ENCODE measurements at places on chromosomes 3 and 15. TPM values are rescaled to one million over a fixed set of nuclear protein-coding genes. Genes with fewer than 3 reads are reported as not detected.

DNA sequence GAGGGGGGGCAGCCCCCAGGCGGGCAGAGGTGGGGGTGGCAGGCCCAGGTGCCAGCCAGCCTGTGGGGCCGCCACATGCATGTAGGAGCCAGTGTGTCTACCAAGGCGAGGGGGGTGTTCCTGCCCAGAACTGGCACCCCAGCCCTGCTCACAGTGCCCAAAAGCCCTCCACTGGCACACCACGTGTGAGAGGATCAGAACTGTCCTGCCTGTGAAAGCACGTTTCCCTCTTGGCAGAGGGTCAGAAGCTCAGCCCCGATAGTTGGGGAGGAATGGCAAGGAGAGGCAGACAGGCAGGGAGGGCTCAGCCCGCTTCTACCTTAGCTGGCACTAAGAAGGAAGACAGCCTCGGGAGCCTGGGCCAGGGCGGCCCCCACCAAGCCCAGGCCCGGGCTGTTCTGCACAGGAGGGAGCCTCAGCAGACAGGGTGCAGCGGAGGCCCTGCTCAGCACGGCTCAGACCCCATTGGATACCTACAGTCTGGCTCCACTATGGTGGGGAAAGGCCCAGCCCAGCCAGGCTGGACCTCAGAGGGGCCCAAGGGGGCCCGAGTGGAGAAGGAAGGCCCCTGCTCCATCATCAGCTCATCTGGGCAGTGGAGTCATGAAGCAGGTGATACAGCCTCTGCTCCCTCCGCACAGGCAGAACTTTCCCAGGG, 84.8 kb upstream of the LINGO1 start:
- DNase-seq: no peak

GRCh38 chr3:94937980-94938379, 875.1 kb downstream of the NSUN3 start:
- DNase-seq: no peak

- DNase-seq: no peak
Measured at GRCh38 chr15:94298364-94298763, 67.0 kb downstream of the MCTP2 start.

Gene RCN2
- polyA plus RNA-seq: 52.6 TPM

- DNase-seq: no peak
Measured at GRCh38 chr3:82790307-82791097, 1029.1 kb upstream of the GBE1 start.

DNA sequence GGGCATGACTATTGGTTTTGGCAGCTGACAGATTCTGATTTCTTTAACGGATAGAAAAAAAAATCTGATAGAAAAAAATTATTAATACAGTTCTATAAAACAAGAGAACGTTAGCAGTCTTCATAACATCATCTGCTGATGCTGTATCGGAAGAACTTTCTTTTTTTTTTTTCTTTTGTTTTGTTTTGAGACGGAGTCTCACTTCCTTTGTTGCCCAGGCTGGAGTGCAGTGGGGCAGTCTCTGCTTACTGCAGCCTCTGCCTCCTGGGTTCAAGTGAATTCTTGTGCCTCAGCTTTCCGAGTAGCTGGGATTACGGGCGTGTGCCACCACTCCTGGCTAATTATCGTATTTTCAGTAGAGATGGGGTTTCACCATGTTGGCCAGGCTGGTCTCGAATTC, 271.2 kb upstream of the DPPA4 start:
- DNase-seq: no peak

DNA sequence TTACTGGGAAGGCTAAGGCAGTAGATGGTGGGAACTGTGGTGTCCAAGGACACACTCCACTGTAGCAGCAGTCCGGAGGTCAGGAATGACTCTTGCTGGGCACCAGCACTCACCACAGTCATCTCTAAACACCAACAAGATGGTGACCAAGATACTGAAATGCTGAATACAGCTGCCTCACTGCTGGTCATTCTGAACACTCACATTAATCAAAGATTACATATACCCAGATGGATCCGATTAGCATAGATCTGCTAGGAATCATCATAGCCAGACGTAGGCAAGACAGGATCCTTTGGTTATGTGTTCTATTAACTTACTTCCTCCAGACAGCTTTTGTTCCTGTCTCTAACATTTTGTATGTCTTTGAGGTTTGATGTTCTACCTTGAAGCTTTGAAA, 134.9 kb upstream of the BFSP2 start:
- DNase-seq: no peak

- no peak for DNase-seq
Measured at GRCh38 chr15:100667405-100668347, 65.3 kb downstream of the ASB7 start.

DNA sequence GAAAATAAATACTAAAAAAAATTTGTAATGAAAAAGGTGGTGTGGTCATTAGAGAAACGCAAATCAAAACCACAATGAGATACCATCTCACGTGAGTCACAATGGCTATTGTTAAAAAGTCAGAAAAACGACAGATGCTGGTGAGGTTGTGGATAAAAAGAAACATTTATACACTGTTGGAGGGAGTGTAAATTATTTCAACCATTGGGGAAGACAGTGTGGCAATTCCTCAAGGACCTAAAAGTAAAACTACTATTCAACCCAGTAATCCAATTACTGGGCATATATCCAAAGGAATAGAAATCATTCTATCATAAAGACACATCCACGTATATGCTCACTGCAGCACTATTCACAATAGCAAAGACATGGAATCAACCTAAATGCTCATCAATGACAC, 120.3 kb downstream of the MYO9A start:
- DNase-seq: no peak

Gene STRIT1
- polyA plus RNA-seq: not detected

- DNase-seq: no peak
Measured at GRCh38 chr15:83106994-83107840, at the start of gene TM6SF1. Gene TM6SF1, plus strand, starts transcription at chr15:83107645. Its CDS starts 36 bp downstream, at chr15:83107681.

DNA sequence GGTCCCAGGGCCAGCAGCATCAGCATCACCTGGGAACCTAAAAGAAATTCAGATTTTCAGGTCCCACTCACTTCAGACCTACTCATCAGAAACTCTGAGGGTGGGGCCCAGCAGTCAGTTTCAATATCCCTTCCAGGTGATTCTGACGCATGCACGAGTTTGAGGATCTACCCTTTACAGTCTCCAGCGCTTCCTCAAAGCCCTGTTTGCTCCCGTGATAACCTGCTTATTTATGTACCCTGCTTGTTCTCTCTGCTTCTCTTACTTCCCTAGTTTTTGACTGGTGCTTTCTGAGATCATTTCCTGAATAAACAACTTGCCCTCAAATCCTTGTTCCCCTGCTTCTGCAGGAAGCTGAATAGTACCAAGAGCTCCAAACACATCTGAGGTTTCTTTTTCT, 245.3 kb downstream of the ZNF621 start:
- no peak for DNase-seq

Gene TRAT1
- polyA plus RNA-seq: not detected

Gene COL6A6
- not detected for polyA plus RNA-seq

Gene ILDR1
- 0.06 TPM for polyA plus RNA-seq

Gene GUCA1C
- polyA plus RNA-seq: 0.26 TPM

Gene KBTBD12
- polyA plus RNA-seq: not detected

Gene TLR9
- not detected for polyA plus RNA-seq

DNA sequence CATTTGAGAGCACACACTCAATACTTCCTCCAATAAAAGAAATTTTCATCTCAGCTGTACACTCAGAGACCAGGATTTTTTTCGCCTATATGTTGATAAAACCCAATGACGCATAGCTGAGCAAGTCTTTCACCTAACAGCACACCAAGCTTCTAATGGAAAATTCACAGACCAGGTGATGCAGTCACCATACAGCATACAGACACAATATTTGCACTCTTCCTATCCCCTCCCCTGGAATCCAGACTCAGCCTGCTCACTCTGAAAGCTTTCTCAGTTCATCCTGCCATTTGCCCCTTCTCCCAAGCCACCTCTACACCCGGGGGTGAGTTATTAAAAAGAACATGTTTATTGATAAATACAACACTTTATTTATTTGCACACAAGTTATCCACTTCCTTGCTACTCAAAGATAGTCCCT, 1.7 kb downstream of the TBC1D5 start:
- no peak for DNase-seq

Gene NTRK3
- polyA plus RNA-seq: not detected

DNA sequence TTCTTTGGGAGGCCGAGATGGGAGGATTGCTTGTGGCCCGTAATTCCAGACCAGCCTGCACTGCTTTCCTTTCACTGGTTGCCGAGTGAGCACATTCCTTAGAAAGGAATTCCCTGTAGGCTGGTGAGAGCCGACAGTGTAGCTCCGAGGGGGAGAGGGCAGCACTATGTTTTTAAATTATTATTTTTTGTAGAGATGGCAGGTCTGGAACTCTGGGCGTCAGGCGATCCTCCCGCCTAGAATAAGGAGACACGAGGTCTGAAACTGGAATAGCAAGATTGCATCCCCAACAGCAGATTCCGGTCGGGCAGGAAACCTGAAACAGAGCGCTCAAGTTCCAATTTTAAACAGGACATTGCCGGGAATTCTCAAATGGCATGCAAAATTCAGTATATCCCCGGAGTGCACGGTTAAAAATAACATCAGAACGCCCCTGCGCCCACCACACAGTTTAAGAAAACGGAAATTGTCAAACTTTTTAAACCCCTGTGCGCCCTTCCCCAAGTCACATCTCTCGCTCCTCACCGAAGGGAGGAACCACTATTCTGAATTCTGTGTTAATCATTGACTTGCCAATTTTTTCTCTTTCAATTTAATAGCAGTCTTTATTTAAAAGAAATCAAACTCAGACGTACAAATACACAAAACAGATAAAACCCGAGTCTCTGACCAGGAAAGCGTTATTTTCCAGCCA, 643 bp upstream of the RNU5B-1 start:
- DNase-seq: no peak

DNA sequence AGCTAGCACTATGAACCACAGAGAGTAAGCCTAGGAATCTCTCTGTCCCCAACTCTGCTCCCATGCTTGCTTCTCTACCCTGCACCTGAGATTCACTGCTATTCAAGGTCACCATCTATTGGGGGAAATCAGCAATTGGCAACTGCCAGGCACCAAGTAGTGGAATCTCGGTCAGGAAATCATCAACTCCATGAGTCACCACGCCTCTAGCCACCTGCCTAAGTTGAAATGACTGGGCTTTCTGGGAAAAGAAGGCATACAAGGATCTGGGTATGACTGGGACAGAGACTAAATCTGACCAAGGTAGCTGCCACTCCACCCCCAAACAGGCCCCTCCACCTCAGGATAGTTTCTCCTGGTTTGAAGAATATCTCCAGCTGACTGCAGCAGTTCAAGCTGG, 464.1 kb upstream of the CBLB start:
- no peak for DNase-seq

- DNase-seq: no peak
Measured at GRCh38 chr3:104245981-104246380, 1120.7 kb upstream of the ALCAM start.

DNA sequence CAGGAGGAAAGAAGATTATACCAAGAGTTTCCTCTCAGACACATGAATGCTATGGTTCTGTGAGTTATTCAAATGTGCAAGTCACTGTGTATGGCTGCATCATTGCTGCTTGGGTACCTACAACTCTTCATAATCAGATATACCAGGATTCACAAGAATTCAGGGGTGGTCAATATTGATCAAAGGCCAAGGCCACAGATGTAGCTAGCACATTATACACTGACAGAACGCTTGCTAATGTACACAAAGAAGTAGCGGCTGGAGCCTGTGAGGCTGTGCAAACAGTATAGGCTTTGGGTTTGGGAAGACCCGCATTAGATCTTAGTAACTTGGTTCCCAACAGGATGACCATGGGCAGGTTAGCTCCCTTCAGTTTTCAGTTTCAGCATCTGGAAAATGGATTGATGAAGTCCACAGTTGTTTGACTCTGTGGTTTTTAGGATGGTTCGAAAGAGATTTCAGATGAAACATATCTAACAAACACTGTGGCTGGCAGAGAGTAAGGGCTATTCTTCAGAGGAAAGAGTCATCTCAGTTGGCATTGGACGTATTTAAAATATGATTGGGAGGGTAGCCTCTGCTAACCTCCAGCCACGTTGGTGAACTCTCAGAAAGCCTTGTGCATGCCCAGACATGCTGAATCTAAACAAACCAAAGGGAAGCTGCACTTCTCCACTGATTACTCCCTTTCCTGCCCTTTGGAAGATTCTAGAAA, 748.7 kb upstream of the CFAP20DC start:
- no peak for DNase-seq

Gene LAMB2
- 127 TPM for polyA plus RNA-seq

GRCh38 chr3:81434161-81434560, 327.3 kb downstream of the GBE1 start:
- DNase-seq: no peak

Gene EDC3
- polyA plus RNA-seq: 38.1 TPM

Gene PIAS1
- 58.2 TPM for polyA plus RNA-seq

DNA sequence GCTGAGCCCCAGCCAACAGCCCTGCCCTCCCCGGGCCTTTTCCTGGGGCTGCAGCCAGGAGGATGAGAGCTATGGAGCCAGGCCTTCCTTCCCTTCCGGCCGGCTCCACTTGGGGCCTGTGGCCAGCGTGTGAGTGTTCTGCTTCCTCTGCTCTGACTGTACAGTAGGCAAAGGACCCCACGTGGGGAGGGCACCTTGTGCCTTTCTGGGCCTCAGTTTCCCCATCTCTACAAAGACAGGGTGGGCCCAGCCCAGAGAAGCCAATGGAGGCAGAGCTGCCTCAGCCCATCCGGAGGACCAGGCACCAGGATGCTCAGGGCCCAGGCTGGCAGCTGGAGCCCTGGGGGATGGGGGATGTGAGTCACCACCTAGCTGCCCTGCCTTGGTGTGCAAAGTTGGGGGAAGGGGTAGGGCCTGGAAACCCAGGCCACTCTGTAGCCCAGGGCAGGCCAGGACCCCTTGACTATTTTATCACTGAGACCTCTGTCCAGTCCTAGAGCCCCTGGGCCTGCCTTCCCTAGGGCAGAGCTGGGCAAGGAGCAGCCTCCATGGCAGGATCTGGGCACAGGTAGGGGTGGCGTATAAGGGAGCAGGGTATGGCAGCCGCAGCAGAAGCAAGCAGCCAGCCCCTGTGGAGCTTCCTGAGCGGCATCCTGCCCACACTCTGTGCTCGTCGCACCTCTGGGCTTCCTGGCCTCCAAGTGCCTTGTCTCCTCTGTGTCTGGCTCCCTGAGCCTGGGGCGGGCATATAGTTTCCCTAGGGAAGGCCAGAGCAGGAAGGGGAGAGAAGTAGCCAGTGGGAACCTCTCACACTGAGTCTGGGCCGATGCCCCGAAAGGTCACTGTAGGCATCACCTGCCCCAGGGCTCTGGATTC, 1.8 kb downstream of the PSTPIP1 start:
- DNase-seq: no peak

GRCh38 chr15:50996641-50997040, 88.2 kb downstream of the AP4E1 start:
- no peak for DNase-seq

DNA sequence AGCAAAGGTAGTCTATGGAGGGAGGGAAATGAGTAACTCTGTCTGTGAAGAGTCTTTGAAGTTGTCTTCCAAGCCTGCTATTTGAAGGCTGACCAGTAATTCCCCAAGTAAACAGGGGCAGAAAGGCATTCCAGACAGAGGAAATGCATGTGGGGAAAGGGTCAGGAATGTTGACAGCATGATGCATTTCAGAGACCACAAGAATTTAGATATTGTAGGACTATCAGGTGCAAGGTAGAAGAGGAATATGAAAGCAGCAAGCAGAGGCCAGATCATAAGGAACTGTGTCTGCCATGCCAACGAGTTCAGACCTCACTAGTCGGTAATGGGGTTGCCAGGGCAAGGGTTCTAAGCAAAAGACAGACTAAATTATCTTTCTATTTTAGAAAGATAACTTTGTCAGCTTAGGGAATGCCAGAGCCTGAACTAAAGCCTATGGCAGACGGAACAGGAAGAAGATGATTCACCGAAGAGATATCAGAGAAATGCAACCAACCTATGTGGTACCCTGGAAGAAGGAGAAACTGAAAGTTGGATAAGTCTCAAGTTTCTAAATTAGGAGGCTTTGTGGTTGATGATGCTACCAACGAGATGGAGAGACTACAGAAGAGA, 327.0 kb upstream of the RORA start:
- DNase-seq: no peak

GRCh38 chr3:4655145-4656045, 162.2 kb downstream of the ITPR1 start:
- DNase-seq: no peak
